ENCODE measurements at places on chromosomes 13 and 19.

GRCh38 chr19:48398375-48399235, 5.1 kb downstream of the GRIN2D start:
- DNase-seq: no peak

DNA sequence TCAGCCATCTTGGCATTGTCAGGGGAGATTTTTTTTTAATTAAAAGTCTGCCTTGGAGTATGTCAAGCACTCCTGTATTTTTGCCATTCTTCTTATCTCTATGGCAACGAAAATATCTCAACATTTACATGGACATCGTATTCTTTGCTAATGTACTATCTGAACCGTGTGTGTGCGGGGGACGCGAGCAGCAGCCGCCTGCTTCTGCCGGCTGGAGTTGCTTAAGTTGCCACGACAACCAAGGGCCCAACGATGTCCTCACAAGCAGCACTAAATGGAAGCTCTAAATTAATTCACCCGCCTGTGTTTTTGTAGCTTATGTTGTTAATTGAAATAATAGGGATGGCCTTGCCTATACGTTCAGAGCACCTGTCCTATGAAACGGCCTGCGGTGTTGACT, 309.5 kb downstream of the TEX29 start:
- DNase-seq: no peak

DNA sequence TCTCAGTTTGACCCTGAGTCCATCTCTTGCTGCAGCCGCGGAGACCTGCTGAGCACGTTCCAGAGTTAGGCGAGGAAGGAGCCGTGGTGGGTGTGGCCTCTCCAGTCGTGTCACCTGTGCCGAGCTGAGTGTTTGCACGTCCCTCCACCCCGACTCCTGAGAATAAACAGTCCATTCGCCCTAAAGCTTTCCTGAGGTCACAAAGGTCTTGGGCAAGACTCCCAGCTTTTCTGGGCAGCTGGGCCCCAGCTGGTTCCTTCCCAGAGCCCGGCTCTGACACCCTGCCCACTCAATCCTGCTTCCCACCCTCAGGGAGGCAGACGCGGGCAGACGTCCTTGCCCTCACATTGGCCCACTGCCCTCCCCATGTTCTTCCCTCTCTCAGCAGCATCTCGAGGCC, 142.2 kb downstream of the KCTD15 start:
- DNase-seq: no peak

GRCh38 chr13:100306030-100306429, 217.1 kb downstream of the PCCA start:
- no peak for DNase-seq

- no peak for DNase-seq
These were observed 189.7 kb downstream of the ENOX1 start for GRCh38 chr13:43596924-43597598.

All from amygdala (tissue), 56 donors.